ENCODE measurements at places on chromosomes 3 and 15.

DNA sequence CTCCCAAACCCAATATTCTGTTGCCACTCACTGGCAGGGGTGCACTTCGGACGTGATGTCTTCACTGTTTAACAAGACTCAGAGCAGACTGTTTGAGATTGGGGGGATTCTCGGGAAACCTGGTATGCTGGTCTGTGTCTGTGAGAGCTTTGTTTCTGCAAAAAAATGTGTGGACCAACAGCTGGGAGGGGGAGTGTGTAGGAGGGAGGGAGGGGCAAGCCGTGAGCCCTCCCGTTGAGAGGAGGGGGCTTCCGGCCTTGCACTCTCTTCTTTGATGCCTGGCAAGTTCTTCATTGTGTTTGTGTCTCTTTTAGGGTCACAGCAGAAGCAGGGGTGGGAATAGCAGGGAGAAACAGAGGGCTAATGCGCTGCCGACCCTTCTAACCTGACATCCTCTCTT lies 74.9 kb upstream of the NDN start:
- no peak for DNase-seq

GRCh38 chr15:77083381-77084160 lies 12.7 kb upstream of the TSPAN3 start:
- peak; percentile 54 for DNase-seq

GRCh38 chr3:175941352-175941751 lies 1082.2 kb downstream of the NAALADL2 start:
- no peak for DNase-seq

DNA sequence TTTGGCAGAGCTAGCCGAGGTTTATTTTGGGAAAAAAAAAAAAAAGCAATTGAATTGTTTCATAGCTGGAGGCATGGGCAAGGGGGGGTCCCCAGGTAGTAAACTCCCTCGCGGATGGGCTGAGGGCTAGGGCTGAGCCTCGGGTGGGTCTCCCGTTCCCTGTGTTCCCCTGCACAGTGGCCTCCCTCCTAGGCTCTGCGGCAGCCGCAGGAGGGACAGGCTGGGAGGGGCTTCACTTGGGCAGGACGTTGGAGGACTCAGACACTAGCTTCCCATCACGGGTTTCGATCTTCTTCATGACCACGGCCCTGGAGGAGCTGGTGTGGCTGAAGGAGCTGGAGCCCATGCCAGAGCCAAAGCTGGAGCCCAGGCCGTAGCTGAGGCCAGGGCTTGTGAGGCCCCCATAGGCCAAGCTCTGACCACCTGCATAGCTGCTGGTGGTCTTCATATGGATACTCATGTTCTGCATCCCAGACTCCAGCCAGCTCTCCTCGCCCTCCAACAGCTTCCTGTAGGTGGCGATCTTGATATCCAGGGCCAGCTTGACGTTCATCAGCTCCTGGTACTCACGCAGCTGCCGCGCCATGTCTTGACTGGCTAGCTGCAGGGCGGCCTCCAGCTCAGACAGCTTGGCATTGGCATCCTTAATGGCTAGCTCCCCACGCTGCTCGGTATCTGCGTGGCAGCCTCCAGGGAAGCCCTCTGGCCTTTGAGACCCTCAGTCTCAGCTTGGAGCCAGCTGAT lies 64.0 kb upstream of the CDAN1 start:
- DNase-seq, result no peak

DNA sequence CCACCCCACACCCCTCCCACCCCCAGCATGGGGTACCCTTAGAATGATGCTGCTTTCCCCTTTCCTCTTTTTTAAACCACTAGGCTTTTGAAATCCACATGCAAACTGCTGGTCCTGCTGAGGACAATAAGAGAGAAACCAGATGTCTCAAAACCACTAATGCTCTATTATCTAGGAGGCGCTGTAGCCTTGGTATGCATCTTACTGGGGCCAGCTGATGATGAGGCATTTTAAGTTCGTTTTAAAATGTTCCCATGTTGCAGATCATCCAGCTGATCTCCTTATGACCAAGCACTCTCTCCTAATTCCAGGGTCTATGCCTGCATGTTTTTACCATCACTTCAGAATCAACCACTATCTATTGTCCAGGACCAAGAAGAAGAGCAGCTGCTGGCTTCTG lies 1.3 kb downstream of the NME9 start:
- DNase-seq, result peak; percentile 19
